ENCODE measurements at places on chromosomes 16 and 17.

DNA sequence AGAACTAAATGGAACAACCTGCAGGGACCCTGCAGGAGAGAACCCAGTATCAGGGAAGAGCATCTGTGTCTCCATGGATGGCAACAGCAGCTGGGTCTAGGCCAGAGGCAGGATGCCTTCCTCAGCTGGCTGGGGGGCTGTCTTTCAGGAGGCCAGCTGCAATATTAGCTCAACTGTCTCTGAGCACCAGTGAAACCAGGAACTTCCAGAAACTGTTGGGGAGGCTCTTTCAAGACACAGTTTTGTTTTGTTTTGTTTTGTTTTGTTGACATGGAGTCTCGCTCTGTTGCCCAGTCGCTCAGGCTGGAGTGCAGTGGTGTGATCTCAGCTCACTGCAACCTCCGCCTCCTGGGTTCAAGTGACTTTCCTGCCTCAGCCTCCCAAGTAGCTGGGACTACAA lies 7.6 kb downstream of the GPR142 start:
- no peak for DNase-seq

DNA sequence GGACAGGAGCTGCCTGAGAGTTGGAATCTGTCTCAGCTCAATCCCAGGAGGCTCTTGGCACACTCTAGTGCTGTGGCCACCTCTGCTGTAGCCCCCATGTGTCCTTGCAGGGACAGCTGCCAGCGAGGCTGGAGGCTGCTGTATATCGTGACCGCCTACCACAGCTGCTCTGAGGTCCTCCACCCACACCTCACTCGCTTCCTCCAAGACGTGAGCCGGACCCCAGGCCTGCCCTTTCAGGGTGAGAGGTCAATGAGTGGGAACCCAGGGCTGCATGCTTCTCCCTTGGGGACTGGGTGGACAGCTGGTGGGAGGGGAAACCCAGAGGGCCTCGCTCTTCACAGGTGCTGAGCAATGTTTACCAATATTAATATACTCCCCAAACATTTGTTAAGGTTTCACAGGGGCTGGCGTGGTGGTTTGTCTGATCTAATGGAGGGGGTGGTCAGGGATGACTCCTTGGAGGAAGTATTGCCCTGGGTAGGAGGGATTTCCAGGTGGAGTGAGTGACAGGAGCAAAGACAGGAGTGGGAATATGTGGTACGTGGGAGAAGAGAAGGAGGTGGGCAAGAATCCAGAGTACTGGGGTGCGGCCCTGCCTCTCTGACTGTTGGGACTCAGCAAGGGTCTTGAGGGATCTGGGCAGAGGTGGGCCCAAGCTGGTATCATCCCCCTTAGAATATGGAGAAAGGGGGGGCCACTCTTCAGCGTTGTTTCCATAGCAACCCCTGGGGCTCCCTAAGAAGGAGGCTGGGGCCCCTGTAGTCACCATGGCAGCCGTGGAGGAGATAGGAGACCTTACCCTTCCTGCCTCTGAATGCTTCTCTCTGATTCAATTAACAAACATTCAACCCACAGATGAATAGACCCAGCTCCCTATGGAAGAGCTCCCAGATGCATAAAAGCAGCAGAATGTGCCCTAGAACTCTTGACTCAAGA lies 22.2 kb upstream of the ALKBH5 start:
- DNase-seq, result no peak

GRCh38 chr16:2687531-2688308 lies 5.4 kb downstream of the KCTD5 start:
- no peak for DNase-seq

- no peak for DNase-seq
Observed at GRCh38 chr17:50799582-50799981, 32.3 kb upstream of the ANKRD40CL start.

GRCh38 chr17:82342361-82343079 lies 9.0 kb upstream of the SECTM1 start:
- DNase-seq, result no peak

DNA sequence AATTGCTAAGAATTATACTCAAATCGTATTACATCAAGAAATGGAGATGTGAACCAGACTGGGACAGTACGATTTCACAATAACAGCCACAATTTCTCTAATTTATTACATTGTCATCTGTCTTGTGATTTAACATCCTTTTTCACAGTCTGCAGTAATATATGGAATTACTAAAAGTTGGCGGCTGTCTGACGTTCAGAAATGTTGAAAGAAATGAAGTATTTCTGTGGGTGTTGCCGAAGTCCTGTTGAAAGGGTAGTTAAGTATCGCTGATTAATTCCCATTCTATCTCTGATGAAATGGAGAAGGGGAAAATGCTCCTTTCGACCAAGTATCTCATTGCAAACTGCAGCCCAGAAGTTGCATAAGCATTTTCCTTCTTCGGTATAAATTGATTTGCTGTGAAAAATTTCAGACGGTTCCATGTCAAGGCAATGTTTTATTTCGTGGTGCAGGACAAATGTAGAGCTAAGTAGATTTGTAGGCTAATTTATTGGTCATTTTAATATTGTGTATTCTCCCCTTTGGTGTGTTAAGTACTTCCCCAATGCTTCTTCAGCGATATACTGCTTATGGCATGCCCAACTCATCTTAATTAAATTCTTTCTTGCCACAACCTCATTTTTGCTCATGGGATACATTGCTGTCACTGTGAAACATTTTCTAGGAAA lies 775.2 kb upstream of the RBFOX1 start:
- DNase-seq, result no peak

- no peak for DNase-seq
Observed at GRCh38 chr17:16504984-16505383, 13.0 kb upstream of the LRRC75A start.

- DNase-seq, result no peak
Observed at GRCh38 chr16:20333120-20333519, 5.8 kb upstream of the GP2 start.

- peak; percentile 82 for DNase-seq
Observed at GRCh38 chr16:87854053-87854906, 15.0 kb downstream of the SLC7A5 start.

GRCh38 chr17:3710951-3711383 lies 12.7 kb upstream of the HASPIN start:
- DNase-seq, result no peak

DNA sequence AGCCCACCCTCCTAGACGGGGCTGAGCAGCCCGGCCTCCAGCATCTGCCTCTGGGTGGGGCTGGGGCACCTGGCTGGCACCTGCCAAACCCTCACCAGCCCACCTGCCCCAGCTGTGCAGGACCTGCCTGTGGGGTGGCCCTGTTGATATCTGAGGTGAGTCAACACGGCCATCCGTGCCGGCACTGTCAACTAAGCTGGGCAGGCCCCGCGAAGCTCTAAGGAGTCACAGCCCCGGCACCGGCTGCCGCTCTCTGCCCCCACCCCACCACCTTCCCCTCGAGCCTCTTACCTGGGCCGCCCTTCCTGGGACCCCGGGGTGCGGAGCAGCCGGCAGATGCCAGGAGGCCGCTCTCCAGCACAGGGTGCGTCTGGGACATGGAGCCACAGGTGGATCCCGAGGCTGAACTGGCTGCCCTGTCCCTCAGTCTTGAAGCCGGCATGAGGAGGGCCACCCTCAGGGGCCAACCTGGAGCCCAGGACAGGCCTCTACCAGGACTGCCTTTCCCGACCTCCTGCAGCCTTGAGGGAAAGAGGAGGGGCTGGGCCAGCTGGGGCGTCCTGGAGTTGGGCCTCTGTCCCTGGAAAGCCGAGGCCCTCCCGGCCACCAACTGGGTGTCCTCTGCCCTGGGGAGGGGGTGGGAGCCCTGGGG lies 515 bp downstream of the CBFA2T3 start:
- no peak for DNase-seq

DNA sequence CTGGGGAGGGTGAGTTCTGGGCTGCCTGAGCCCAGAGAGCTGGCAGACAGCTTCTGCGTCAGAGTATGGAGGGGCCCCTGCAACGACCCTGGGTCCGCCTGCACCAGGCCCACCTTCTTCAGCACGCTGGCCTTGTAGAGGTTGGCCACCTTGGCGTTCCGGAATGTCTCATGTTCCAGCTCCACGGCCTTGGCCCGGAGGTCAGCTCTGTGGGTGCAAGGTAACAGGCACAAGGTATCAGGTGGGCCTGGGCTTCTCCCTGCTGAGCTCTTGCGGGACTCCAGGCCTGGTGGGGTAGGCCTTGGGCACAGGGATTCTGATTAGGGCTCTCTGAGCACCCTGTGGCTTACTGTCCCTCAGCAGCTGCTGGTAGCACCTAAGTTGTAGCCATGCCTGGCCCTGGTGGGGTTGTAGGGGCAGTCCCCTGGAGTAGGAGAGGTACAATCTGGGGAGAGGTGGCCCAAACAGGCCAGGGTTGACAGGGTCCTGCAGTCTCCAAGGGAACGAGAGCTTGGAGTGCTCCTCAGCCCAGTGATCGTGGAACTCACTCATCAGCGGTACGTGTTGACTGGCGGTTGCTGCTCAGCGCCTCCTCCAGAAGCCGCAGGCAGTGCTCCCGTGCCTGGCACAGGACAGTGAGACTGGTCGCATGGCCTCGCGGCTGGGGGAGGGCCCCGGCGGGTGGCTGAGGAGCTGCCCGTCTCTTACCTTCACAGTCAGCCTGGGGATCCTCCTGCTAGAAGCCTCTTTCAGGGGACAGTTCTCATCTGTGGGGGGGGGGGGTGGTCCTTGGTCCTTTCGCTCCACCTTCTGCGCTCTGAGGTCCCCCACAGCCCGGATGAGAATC lies 2.9 kb upstream of the SMIM5 start:
- DNase-seq, result no peak
